ENCODE measurements at places on chromosomes 1 and 21. TPM values are rescaled to one million over a fixed set of nuclear protein-coding genes. Genes with fewer than 3 reads are reported as not detected.

Gene GREM2
- total RNA-seq: 2.0 TPM

Gene ADGRL2
- total RNA-seq: 10.7 TPM

Gene CITED4
- total RNA-seq: 10.2 TPM

Gene CFAP74
- not detected for total RNA-seq

Gene SARS1
- total RNA-seq: 490 TPM

Gene UBXN10
- not detected for total RNA-seq

Gene ABCG1
- total RNA-seq: 0.44 TPM

Gene PACC1
- 14.3 TPM for total RNA-seq
